Large intestine (tissue), 12 donors: ENCODE measurements at places on chromosomes 2 and 18. TPM values are rescaled to one million over a fixed set of nuclear protein-coding genes. Genes with fewer than 3 reads are reported as not detected.

PTPRN gene
- 9.2 TPM for polyA plus RNA-seq

ALPI gene
- polyA plus RNA-seq: 80.6 TPM

- H3K4me3 ChIP-seq: no peak overlapping the region
- no peak overlapping the region for H3K27ac ChIP-seq
- no peaks in the 10 kb centered on the region for H3K4me1 ChIP-seq
- no peaks in the 10 kb centered on the region for H3K36me3 ChIP-seq
Observed at GRCh38 chr2:29777161-29777560, 144.2 kb downstream of the ALK start.

- no peaks in the 10 kb centered on the region for H3K4me1 ChIP-seq
- DNase-seq: no peak
- no peak overlapping the region for H3K4me3 ChIP-seq
- H3K27ac ChIP-seq: no peak overlapping the region
Observed at GRCh38 chr18:2588666-2589344, 17.4 kb downstream of the NDC80 start.

DNA sequence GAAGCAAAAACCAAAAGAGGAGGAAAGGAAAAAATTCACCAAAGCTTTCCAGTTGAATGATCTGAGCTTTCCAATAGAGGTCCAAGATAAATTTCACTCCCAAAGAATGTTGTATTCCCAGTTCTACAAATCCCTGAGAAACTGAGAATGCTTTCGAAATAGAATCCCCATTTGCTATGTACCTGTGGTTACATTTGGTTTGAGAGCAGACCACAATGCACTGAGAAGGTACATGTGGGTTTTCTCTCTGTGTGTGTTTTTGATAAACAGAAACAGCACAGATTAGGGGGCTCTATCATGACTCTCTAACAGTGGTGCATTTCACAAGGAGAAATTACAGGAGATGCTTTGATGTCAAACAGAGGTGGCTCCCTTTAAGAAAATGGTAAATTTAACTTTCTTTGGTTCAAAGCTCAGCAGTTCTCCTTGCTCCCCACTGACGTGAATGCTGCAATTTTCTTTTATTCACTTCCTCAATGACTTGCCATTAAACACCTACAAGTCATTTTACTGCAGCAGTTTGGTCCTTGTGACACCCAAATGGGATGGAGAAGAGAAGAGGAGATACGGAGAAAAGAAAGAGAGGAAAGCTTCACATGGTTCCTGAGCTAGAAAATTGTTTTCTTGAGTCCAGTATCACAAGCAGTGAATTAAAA is 108.7 kb downstream of the EPHA4 start:
- H3K4me3 ChIP-seq: no peak overlapping the region
- no peaks in the 10 kb centered on the region for H3K27me3 ChIP-seq
- H3K36me3 ChIP-seq: no peaks in the 10 kb centered on the region
- no peak for DNase-seq
- H3K27ac ChIP-seq: no peak overlapping the region

GRCh38 chr2:32622570-32623310 is 5.1 kb upstream of the TTC27 start:
- no peak overlapping the region for H3K27ac ChIP-seq
- H3K4me1 ChIP-seq: peaks cover 9% of the 10 kb centered on the region
- DNase-seq: no peak
- H3K27me3 ChIP-seq: no peaks in the 10 kb centered on the region
- peaks cover 17% of the 10 kb centered on the region for H3K36me3 ChIP-seq
- H3K4me3 ChIP-seq: no peak overlapping the region

GRCh38 chr2:190420801-190421200 is 12.6 kb downstream of the MFSD6 start:
- no peak overlapping the region for H3K4me3 ChIP-seq
- no peak for DNase-seq
- no peaks in the 10 kb centered on the region for H3K4me1 ChIP-seq
- no peak overlapping the region for H3K27ac ChIP-seq
- H3K36me3 ChIP-seq: peaks cover 2% of the 10 kb centered on the region
- H3K27me3 ChIP-seq: no peaks in the 10 kb centered on the region

DNA sequence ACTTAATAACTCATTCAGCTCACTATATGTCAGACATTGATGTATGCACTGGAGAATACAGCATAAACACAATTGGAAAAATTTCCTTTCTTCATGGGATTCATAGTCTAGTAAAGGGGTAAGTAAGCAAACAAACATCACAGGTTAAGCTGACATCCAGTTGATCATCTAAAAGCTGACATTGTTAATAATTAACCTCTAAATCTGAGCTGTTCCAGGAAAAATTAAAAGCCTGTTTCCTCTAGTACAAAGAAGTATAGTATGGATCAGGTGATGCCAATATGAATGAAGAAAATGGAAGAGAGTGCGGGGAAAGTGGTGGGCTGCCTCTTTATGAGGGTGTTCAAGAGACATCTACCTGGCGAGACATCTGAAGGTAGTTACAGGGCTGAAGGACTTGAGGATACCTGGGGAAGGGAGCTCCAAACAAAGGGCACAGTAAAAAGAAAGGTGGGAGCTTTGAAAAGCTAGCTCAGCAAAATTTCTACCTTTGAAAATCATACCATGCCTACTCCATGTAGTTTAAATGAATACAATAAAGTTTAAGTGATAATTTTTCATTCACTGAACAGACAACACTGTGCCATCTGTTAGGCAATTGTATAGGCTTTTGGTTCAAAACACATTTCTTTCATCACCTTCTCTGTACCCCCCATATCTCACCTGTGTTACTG is 619.3 kb downstream of the TRIB2 start:
- H3K36me3 ChIP-seq: no peaks in the 10 kb centered on the region
- H3K27ac ChIP-seq: no peak overlapping the region
- no peak overlapping the region for H3K4me3 ChIP-seq

- H3K36me3 ChIP-seq: no peaks in the 10 kb centered on the region
- H3K27me3 ChIP-seq: no peaks in the 10 kb centered on the region
- H3K4me1 ChIP-seq: no peaks in the 10 kb centered on the region
Observed at GRCh38 chr18:13309031-13309747, 90.6 kb downstream of the LDLRAD4 start.
